ENCODE measurements at places on chromosomes 12 and 14. TPM values are rescaled to one million over a fixed set of nuclear protein-coding genes. Genes with fewer than 3 reads are reported as not detected.

Gene IRAK3
- total RNA-seq, result 0.16 TPM

Gene GPD1
- total RNA-seq, result 0.18 TPM

Gene ANO2
- total RNA-seq, result not detected

Gene STX2
- total RNA-seq, result 23.1 TPM

Gene SLC5A8
- not detected for total RNA-seq

Gene TMPRSS12
- total RNA-seq, result not detected

Gene GATC
- total RNA-seq, result 25.7 TPM

Gene FERMT2
- 31.0 TPM for total RNA-seq

Gene CD163L1
- total RNA-seq, result 0.28 TPM

Gene RERG
- 0.26 TPM for total RNA-seq

Measured in A549 treated with CORT108297 at 1 μM for 4 hours (cell line).